Amygdala (tissue), 56 donors: ENCODE measurements at places on chromosomes 16 and 17.
A peak's percentile ranks its signal among the peaks of the same experiment; 100 is the strongest.

DNA sequence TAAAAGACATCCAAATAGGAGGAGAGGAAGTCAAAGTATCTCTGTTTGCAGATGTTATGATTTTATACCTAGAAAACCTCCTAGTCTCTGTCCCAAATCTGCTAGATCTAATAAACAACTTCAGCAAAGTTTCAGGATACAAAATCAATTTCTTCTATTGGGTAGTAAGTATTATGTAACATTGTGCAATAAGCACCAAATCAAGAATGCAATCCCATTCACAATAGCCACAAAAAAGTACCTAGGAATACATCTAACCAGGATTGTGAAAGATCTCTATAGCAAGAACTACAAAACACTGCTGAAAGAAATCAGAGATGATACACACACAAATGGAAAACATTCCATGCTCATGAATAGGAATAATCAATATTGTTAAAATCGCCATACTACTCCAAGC lies 13.0 kb downstream of the NLRP1 start:
- no peak for DNase-seq

DNA sequence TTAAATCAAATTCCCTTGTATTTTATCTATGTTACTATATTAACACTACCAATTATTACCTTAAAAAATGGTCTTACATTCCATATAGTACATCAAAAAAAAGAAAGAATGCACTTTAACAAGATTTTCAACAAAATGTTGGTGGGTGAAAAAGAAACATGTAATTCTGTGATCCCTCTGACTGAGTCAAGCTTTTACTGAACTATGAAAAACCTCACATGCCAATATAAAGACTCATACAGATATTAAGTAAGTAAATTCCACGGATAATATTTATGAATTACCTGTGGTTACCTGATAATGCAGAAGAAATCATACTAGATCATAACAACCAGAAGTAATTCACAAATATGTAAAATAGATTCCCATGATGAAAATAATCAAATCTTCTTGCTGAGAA lies 12.4 kb downstream of the COIL start:
- DNase-seq = no peak

- DNase-seq = no peak
Measured at GRCh38 chr17:72121164-72122009, 567 bp downstream of the SOX9 start.

- DNase-seq = no peak
Measured at GRCh38 chr17:47878203-47879027, 17.6 kb upstream of the SP2 start.

DNA sequence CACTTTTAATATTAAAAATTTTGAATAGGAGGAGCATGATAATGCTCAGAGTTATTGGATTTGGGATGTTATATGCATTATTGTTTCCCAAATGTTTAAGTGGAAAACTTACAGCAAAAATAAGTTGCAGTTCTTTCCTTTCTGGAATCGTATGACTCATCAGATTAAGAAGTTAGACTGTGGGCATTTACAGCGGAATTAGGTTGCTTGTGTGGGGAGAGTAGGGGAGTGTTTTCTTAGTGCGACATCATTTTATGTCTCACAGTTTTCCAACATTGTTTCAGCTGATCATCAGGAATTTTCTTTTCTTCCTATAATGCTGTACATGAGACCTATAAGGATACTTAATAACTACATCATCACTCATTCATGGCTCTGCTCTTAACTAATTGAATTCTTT lies 1631.8 kb downstream of the CDH8 start:
- DNase-seq = no peak

DNA sequence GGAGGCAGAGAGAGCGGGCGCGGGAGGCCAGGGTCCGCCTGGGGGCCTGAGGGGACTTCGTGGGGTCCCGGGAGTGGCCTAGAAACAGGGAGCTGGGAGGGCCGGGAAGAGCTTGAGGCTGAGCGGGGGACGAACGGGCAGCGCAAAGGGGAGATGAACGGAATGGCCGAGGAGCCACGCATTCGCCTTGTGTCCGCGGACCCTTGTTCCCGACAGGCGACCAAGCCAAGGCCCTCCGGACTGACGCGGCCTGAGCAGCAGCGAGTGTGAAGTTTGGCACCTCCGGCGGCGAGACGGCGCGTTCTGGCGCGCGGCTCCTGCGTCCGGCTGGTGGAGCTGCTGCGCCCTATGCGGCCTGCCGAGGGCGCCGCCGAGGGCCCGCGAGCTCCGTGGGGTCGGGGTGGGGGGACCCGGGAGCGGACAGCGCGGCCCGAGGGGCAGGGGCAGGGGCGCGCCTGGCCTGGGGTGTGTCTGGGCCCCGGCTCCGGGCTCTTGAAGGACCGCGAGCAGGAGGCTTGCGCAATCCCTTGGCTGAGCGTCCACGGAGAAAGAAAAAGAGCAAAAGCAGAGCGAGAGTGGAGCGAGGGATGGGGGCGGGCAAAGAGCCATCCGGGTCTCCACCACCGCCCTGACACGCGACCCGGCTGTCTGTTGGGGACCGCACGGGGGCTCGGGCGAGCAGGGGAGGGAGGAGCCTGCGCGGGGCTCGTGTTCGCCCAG lies 1.2 kb upstream of the CBX4 start:
- no peak for DNase-seq

DNA sequence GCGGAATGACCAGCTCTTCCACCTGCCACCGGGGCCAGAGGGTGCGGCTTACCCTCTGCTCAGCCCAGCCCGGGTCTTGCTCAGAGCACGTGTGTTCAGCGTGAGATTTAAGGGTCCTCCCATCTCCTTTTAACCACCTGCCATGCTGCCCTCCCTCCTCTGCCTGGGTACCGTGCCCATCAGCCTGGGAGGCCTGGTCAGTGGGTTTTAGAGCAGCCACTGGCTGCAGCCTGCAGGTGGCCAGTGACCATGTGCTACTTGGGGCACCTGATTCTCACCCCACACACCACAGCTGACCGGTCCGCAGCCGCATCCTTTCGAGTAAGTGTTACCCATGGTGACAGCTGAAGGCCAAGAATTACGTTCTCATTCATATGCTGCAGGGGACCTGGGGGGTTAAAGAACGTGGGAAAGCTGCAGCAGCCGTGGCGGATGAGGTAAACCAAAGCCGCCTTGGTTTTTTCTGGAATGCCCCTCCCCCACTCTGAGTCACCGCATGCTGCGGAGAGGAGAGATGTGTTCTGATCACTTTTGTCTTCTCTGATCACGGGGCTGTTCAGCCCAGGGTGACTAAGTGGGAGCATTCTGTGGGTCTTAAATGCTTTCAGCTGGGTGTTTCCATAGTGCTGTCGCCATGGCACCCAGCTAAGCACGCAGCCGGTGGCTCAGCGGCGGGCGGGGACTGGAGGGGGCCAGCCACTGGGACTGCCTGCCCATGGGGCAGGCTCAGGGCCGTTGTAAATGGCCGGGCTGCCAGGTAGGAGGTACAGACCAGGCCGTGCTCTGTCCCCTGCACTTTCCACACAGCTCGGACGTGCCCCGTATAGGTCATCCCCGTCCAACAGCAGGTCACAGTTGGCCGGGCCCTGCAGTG lies 59.8 kb downstream of the BAIAP2 start:
- DNase-seq = peak; percentile 67

DNA sequence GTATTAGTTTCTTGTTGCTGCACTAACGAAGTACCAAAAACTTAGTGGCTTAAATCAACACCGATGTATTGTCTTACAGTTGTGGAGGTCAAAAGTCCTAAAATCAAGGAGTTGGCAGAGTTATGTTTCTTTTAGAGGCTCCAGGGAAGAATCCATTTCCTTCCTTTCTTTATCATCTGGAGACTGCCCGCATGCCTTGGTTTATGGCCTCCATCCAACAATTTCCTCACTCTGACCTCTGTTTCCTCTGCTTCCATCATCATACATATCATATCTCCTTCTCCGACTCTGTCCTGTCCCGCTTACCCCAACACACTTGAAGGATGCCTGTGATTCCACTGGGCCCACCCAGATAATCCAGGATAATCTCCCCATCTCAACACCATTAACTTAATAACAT lies 627.8 kb downstream of the KCNJ2 start:
- no peak for DNase-seq

- DNase-seq = no peak
Measured at GRCh38 chr16:31480851-31481536, 1.9 kb upstream of the SLC5A2 start.

- no peak for DNase-seq
Measured at GRCh38 chr16:22191532-22192260, 14.4 kb upstream of the EEF2K start.

GRCh38 chr16:85948138-85948509 lies 49.2 kb downstream of the IRF8 start:
- DNase-seq = no peak

DNA sequence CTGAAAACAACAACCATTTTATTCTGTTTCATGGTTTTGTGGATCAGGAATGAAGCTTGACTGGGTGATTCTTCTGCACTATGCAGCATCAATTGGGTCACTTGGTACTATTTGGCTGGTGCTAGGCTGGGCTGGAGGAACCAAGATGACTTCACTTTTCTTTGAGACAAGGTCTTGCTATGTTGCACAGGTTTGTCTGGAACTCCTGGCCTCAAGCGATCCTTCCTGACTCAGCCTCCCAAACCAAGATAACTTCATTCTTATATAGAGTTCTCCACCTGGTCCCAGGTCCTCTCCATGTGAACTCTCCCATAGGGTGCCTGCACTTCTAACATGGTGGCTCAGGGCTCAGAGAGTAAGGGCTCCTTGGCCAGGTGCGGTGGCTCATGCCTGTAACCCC lies 1.9 kb upstream of the PIPOX start:
- no peak for DNase-seq

DNA sequence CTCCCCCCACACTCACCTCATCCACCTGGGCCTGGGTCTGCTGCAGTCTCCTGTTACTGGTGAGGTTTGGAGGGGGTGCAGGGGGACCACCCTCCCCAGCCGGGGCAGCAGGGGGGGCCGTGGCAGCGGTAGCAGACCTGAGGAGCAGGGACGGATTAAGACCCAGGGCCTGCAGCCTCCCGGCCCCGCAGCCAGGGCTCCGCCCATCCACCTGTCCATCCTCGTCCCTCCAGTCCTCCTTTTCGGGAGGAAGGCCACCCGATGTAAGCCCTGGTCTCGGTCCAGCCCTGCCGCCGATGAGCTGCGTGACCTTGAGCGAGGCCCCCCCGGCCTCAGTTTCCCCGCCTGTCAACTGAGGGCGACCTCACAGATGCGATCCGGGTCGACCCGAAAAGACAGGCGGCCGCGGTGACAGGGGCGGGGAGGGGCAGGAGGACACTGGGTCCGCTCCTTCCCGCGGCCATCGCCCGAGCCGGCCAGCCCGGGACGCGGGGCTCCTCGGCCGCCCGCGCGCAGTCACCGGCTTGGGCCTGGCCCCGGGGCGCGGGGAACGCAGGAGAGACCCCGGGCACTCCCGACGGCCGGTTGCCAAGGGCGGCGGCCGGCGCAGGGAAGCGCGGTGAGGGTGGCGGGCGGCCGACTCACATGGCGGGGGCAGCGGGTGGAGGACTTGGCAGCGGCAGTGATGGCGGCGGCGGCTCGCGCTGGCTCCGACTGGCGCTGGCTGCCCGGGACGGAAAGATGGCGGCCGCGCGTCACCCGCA lies at the start of gene VAMP2:
Gene VAMP2, minus strand, starts transcription at position 716 of the 764 bp plus-strand sequence. Its CDS starts 69 bp downstream, at position 647.
- DNase-seq = peak; percentile 79

- no peak for DNase-seq
Measured at GRCh38 chr17:56262803-56263202, 109.5 kb downstream of the ANKFN1 start.

- DNase-seq = no peak
Measured at GRCh38 chr16:76114681-76115080, 162.5 kb upstream of the CNTNAP4 start.

GRCh38 chr16:89037261-89038152 lies 56.1 kb upstream of the ACSF3 start:
- DNase-seq = no peak

DNA sequence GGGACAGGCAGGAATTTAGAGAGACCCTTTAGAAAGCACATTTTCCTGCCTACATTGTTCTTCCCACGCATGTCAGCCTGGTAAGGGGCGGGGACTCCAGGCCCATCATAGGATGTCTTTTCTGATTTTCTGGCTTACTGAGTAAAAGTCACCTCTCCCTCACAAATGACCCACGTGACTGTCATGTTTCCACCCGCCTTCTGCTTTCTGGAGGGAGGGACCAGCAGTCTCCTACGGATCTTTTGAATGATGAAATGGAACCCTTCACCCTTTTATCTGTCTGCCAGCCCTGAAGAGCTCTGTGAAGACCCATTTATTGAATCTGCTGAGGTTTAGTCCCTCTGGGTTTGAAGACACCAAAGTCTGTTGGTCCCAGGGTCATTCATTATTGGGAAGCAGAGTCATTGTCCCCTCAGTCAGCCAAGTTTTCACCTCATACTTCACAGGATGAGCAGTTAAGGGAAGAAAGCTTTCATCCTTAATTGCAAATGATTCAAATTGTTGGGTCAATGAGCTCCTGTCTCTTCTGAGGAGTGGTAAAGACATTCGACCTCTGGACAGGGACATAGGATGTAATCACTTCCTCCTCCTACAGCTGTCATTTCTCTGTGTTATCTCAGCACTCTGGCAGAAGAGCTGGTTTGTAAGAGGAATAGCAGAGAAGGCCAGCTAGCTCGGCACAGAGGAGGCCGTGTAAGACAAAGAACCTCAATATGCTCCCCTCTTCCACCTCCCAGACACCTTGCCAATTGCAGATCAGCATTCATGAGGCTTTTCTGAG lies 446.1 kb downstream of the HS3ST3B1 start:
- no peak for DNase-seq

DNA sequence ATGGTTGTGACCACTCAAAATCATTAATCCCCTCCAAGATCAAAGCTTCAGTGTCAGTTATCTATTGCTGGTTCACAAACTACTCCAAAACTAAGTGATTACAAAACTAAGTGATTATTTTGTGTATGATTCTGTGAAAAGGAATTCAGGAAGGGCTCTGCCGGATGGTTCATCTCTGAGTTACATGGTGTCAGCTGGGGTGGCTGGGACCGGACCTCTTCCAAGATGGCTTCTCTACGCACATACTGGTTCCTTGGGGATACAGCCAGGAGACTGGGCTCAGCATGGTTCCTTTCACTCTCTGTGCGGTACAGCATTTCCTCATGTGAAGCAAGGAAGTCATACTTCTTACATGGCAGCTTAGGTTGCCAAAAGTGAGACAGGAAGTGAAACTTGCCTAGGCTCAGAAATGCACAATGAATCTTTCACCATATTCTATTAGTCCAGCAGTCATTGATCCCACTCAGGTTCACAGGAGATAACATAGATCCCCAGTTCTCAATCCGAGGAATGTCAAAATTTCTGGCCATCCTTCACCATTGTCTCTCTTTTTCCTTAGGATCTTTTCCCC lies 97.9 kb upstream of the IRX6 start:
- DNase-seq = no peak

GRCh38 chr16:89567656-89568594 lies 7.4 kb downstream of the RPL13 start:
- DNase-seq = no peak

DNA sequence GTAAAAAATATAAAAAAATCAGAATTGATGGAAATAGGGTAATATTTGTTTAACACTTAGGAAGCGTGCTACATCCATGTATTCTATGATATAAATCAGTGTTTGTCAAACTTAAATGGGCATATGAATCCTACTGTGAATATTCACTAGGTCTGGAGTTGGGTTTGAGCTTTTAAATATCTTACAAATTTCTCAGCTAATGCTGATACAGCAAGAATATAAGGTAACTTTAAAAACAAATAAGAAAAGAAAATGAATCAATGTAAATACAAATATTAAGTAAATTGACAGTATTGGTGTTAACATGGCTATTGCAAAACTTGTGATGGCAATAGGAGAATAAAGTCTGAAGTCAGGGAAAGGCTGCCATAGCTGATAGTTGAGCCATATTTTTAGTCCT lies 3.6 kb downstream of the MYH13 start:
- DNase-seq = no peak

GRCh38 chr16:58485184-58485887 lies 14.6 kb upstream of the NDRG4 start:
- no peak for DNase-seq

- DNase-seq = no peak
Measured at GRCh38 chr16:21211486-21211885, at the start of gene ZP2. TSS of gene ZP2 (minus strand) at chr16:21211574. CDS start at chr16:21211547, 27 bp downstream.
